ENCODE measurements at places on chromosomes 2 and 18.
A peak's percentile ranks its signal among the peaks of the same experiment; 100 is the strongest.

DNA sequence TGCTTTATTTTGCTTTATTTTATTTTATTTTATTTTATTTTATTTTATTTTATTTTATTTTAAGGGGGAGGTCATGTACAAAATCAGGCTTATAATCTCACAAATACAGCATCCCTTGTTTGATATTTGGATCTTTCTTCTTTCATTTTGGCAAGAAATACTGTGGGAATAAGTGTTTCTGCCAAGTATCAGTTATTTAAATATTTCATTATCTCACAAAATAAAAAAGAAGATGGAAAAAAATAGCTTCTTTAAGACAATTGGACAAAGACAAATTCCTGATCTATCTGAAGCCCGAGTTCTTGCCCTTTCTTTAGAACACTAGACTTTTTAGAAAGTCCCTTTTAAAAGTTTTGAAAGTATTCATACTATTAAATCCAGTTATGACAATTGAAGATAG, 560.5 kb upstream of the ZEB2 start:
- no peak for DNase-seq
- H3K4me1 ChIP-seq: peaks cover 3% of the 10 kb centered on the region
- no peaks in the 10 kb centered on the region for H3K36me3 ChIP-seq
- no peak overlapping the region for H3K4me3 ChIP-seq

GRCh38 chr2:202508686-202509085, 126.1 kb upstream of the FAM117B start:
- no peaks in the 10 kb centered on the region for H3K27me3 ChIP-seq
- H3K27ac ChIP-seq: peak overlapping the region; percentile 72
- DNase-seq: peak; percentile 9
- peaks cover 8% of the 10 kb centered on the region for H3K36me3 ChIP-seq

DNA sequence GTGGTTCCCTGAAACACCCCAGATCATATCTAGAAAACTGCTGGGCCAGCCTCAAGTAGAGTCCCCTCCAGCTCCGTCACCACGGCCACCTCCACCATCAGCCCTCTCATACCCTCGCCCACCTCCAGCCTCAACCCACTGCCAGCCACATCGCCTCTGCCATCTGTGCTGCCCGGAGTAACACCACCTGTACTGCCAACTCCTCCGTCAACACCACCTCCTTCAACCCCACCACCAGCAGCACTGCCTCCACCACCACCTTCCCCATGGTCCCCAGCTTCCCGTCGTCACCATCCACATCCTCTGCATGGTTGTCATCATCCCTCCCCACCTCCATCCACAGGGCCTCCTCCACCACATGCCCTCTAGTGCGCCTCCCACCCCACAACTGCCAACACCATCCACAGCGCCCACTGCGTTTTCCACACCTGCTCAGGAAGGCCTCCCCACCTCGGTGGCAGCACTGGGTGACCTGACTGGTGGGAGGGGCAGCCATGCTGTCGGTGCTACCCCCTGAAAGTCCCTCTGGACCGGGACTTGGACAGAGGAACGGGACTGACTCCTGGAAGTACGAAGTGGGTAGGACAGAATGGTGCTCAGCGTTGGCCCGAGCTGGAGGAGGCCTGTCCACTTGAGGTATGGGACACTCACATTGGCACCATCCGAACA, 1.6 kb downstream of the SNED1 start:
- no peak overlapping the region for H3K27ac ChIP-seq
- peaks cover 9% of the 10 kb centered on the region for H3K36me3 ChIP-seq
- no peak for DNase-seq
- H3K27me3 ChIP-seq: peaks cover 2% of the 10 kb centered on the region

GRCh38 chr2:109527079-109527478, 86.7 kb downstream of the SEPTIN10 start:
- no peak overlapping the region for H3K4me3 ChIP-seq
- no peak overlapping the region for H3K27ac ChIP-seq
- peaks cover 4% of the 10 kb centered on the region for H3K4me1 ChIP-seq
- DNase-seq: no peak

DNA sequence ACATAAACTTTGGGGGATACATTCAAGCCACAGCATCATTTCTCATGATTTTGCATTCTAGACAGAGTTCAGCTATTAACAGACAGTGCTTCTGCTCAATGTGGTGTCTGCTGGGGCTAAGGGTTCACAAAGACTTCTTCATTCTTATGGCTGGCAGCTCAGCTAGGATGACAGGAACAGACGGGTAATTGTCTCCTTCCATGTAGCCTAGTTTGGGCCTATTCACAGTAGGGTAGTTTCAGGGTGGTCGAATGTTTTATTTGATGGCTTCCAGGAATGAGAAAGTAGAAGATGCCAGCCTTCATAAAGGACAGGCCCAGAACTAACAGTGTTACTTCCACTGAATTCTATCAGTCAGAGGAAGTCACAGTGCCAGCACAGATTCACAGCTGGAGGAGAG, 26.0 kb upstream of the BCL2L11 start:
- no peak overlapping the region for H3K27ac ChIP-seq
- DNase-seq: no peak
- H3K36me3 ChIP-seq: no peaks in the 10 kb centered on the region
- no peaks in the 10 kb centered on the region for H3K4me1 ChIP-seq
- H3K4me3 ChIP-seq: no peak overlapping the region

DNA sequence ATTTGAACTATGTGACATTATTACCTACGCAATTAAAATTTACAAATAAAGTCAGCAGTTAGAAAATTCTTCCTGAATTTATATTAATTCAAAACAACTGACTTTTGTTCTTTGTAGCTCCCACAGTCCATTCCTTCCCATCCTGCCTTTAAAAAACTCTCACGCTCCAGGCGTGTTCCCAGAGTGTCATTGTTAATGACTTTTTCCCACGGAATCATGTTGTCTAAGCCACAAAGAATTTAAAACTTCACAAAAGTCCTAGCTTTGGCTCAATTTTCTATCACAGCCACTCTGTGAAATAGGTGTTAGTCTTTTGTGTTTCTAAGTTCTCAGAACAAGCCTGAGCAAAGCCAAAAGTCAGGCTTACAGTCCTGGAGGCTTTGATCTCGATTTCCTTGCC, 26.5 kb downstream of the SLC1A4 start:
- DNase-seq: no peak
- peaks cover 15% of the 10 kb centered on the region for H3K36me3 ChIP-seq
- no peak overlapping the region for H3K4me3 ChIP-seq
- no peak overlapping the region for H3K27ac ChIP-seq
- H3K4me1 ChIP-seq: no peaks in the 10 kb centered on the region

DNA sequence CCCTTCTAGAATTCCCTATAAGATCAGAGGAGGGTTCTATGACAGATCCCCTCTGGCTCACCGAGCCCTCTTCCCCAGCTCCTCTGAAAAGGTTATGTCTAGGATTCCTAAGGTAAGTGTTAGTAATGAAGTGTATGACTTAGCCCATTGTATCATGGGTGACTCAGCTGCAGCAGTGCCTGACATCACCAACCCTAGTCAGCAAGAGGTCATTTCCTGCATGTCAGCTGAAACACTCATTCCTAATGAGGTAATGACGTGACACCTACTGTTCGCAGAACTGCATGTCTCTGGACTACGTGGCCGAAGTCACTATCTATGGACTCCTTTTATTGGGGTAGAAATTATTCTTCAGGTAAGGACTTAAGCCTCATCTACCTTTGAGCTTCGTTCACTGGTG, 196.1 kb upstream of the MYT1L start:
- peaks cover 10% of the 10 kb centered on the region for H3K36me3 ChIP-seq
- no peak overlapping the region for H3K27ac ChIP-seq
- peaks cover 2% of the 10 kb centered on the region for H3K27me3 ChIP-seq
- DNase-seq: no peak
